ENCODE measurements at places on chromosomes 12 and 14.

DNA sequence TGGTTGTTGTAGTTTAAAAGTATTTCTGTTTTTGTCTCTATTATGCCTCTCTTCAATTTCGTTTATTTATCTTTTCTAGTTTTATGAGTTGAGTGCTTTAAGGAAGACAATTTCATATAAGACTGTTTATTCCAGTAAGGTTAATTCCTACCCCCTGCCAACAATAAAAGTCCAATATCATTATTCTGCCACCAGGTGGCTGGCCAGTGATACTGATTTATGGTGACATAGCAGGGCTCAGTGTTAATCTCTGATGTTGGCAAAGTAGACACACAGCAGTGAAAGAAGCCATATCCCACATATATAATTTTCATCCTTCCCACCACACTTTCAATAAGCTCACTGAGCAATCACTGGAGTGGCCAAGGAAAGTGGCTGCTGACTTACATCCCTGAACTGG lies 69.0 kb upstream of the BMP4 start:
- DNase-seq, result peak; percentile 20

DNA sequence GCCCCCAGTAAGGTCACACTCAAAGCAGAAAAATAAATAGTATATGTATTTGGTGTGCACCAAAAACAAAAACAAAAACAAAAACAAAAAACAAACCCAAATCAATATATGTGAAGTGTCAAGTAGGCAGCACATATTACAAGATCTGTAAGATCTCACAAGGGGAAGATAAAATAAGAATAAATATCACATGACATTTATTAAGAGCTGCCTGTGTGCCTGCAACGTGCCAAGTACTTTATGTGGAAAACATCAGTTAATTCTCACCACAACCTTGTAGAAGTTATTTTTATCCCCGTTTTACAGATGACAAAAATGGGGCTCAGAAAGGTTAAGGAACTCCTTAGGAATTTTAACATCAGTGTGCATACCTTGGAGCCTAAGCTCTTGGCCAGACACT lies 26.6 kb downstream of the TRIM9 start:
- DNase-seq, result no peak

GRCh38 chr14:77086017-77086727 lies 11.9 kb upstream of the CIPC start:
- DNase-seq, result no peak

- DNase-seq, result no peak
Observed at GRCh38 chr14:62661818-62662217, 383.4 kb downstream of the KCNH5 start.

- DNase-seq, result no peak
Observed at GRCh38 chr14:51576117-51576430, 75.6 kb upstream of the FRMD6 start.

DNA sequence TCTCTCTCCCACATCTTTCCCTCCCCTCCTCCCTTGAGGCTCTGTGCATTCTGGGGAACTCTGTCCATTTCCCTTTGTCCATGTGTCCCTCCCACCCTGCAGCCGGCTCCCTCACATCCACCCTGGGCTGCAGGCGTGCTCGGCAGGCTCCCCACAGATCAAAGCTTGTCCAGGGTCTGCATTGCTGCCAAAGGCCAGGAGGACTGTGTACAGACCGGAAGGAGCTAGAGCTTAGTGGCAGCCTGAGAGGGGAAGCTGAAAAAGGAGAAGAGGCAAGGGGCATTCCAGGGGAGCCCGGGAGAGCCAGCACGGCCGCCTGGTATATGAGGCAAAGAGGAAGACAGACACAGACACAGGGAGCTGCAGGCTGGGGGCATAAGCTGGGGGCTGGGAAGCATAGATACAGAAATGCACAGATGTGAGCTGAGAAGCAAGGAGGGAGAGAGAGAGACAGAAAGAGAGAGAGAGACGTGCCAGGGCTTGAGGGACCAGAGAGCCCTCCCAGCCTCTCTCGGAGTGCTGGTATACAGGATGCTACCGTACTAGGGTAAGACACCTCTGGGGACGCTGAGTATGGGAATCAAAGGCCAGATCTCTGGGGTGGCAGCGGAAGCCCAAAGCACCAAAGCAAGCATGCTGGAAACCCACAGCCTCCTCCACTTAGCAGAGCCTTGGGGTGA lies 3.3 kb downstream of the CD4 start:
- DNase-seq, result peak; percentile 75

DNA sequence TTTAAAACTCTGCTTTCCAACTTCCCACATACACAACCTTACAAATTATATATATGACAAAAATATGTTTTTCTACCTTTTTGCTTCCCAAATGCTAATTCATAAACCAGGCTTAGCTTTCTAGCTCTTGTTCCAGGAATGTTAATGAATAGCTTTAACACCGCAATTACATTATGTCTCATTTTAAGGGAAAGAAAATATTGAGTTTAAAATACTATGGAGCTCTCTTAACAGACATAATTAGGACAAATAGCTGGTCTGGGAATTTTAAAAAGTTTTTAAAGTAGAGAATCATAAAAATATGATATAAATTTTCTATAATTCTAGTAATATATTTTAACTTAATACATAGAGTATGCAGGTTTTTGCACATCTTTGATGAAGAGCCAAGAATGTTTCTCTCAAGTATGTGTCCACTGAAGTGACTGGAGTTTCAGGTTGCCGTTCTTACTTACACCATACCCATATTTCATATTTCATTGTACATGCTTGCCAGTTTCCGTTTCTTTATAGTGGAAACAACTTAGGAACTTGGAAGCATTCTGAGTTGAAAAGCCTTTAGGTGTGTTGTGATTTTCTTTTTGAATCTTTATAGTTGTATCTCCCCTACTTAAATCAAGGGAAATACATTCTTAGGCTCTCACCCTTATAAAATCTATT lies 90.6 kb upstream of the SLCO1C1 start:
- no peak for DNase-seq

GRCh38 chr12:121159467-121160307 lies 27.0 kb downstream of the P2RX7 start:
- DNase-seq, result no peak

DNA sequence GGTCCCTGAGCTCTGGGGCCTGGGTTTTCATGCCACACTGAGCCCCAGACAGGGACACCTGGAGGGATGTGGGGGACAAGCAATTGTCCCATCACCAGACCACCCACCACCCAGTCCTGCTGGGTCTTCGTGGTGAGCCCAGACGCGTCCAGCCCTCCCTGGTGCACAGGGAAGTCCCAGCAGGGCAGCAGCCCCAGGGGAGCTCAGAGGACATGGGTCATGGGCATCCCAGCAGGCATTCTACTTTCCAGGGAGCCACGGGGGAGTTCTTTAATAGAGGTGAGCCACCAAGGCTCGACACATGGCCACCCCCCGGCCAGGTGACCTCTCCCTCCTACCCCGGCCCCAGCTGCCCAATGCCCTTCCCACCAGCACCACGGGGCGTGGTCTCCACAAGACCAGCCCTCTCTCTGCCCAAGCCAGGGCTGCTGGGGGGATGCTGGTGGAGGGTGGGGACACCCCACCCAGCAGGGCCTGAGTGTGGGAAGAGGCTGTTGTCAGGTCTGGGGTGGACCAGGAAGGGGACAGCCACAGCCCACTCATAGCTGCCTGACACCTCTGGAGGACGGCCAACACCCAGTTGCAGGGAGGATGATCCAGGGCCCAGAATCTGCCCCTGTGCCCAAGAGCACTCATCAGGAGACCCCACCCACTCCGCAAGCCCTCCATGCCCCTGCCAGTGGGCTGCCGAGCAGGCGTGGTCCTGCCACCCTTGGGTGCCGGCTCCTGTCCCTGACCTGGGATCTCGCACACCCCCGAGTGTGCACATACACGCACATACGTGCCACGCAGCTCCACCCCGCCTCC lies 14.1 kb downstream of the AKT1 start:
- no peak for DNase-seq
